ENCODE measurements at places on chromosomes 4 and X.

GRCh38 chr4:4302416-4302815, 12.4 kb downstream of the ZBTB49 start:
- no peak for DNase-seq

DNA sequence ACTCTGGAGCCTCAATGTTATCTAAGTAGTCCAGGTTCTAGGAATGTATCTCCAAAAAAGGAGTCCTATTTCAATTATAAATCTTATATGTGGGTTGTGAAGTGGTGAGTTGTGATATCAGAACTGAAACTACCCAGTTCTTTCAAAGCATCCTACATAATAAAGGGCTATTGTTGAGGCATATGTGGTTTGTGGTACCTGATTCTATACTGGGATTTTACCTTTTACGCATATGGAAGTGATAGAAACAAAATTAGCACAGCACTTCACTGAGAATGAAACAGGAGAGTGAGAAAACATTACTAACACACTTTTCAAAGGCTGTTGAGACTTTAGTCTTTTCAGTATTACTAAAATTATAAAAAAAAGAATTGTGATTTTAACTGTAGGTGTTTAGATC, 417.7 kb upstream of the GALNT7 start:
- no peak for DNase-seq

- DNase-seq, result no peak
These were observed 22.8 kb upstream of the TLR2 start for GRCh38 chr4:153661215-153661822.

DNA sequence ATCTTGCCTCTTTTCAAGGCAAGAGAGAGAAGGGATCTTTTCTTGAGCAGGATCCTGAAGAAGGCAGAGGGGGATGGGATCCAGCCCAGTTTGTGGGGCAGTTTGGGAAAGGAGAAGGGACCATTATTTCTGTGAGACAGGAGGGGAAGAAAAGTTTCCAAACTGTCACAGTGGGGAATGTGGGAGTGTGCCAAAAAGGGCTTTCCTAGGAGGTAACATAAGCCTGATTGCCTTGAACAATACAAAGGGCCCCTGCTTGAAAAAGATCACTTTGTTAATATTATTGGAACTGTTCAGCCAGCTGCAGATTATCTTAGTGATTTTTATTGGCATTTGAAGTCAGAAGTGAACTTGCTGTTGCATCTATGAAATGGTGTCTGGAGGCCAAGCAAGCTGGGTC, 55.2 kb downstream of the MTM1 start:
- DNase-seq, result no peak

DNA sequence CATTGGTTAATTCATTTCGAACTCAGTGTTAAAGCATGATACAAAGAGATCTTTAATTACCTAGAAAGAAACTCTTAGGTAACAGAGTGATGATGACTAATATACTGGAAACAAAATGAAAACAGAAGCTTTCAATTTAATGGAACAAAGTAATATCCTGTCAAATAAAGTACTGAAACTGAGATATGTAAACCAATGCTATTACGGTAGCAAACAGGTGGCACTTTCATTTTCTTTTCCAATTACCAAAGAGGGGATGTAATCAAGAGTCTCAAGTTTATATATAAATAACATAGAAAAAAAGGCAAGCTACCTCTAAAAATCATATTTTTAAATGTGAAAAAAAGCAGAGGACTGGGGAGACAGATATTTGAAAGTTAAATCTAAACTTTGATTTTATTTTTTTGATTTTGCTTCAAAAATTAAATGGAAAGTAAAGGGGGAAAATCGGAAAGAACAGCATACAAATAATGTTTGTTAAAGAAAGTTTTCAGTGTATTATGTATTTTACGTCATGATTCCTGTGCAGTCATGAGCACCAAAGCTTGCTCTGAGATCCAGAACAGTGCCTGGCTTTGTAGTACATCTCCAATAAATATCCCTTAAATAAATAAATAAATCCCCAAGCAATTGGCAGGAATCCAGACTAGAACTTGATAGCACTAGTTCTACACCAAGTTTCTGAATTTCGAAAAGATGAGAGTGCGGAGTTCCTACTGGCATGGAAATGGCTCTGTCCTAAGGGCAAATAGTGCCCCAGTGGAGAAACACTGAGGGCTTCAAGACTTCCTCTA, 25.0 kb upstream of the RAPGEF2 start:
- no peak for DNase-seq

DNA sequence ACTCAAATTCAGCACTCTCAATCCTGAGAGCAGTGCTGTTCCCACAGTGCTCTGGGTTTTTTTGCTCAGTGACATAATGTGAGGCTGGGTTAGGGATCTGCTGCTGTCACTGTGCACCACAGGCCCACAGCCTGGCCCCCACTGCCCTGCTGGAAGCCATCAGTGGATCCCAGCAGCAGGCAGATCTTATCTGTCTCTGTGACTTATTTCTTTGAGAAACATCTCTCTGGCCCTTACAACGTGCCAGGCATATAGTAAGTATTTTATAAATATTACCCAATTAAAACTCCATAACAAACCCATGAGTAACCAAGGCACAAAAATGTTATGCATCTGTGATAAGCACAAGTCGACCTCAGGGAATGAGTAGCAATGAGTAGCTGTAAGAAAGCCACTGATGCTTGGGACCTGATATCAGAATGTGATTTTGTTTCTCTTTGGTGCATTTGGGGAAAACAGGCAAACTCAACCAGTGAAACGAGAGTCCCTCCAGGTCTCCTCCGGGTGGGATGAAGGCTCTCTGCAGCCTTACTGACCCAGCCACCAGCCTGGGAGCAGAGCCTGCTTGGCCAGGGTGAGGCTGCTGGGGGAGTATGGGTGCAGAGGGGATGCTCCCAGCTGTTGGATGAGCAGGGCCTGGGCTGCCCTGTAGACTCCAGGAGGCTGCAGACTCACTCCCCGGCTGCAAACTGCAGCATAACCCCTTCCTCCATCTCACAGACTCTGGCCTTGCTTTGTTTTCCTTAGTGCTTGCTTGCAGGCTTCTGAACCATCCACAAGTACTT, 172.7 kb upstream of the LNX1 start:
- DNase-seq, result no peak
